Stimulated activated CD8-positive, alpha-beta memory T cell treated with anti-CD3 and anti-CD28 coated beads, Interleukin-7, amount 100 ng/mL, for 1 hour (primary cell): ENCODE measurements at places on chromosomes 13 and 19.

DNA sequence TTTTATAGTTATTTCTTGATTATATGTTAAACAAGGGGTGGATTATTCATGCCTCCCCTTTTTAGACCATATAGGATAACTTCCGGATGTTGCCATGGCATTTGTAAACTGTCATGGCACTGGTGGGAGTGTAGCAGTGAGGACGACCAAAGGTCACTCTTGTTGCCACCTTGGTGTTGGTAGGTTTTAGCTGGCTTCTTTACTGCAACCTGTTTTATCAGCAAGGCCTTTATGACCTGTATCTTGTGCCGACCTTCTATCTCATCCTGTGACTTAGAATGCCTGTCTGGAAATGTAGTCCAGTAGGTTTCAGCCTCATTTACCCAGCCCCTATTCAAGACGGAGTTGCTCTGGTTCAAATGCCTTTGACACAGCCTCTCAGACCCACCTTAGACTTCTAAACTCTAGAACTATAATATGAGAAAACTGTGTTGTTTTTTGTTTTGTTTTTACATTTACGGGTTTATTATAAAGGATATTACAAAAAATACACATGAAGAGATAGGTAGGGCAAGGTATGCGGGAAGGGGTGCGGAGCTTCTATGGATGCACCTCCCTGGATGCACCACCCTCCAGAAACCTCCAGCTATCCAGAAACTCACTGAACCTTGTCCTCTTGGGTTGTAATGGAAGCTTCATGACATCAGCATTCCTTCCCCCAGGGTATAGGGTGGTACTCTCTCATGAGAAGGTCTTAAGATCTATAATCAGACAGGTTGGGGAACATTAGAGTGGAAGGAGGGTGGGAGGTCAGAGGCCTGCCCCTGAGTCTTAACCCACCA, 15.8 kb upstream of the SPRYD7 start:
- DNase-seq, result no peak

- DNase-seq, result no peak
Measured at GRCh38 chr19:5372572-5373200, 32.1 kb upstream of the PTPRS start.

DNA sequence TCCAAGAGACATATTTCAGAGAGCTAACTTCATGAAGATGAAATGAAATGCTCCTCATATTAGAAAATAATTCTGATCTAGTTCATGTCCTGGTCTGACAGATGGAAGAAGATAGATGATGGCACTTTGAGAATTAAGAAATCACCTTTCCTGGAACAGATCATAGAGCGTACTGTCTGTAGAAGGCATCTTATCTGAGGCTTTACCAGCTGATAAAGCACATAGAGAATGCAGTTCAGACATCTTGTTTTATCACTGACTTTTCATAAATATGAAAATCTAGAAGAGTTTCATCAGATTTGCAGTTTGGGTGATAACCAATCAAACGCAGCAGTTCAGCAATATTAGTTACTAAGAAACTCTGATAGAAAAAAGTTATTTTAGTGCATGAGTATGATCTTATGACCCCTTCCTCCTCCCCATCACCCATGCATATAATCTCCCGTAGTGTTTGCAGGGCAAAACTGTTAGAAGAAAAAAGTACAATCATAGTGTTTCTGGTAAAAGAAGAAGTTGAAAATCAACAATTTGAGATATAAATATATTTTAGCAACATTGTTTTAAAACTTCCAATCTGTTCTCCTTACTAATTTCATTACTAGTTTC, 585.2 kb downstream of the PCDH9 start:
- no peak for DNase-seq

GRCh38 chr13:72290962-72291681, 424.1 kb upstream of the DACH1 start:
- DNase-seq, result no peak

DNA sequence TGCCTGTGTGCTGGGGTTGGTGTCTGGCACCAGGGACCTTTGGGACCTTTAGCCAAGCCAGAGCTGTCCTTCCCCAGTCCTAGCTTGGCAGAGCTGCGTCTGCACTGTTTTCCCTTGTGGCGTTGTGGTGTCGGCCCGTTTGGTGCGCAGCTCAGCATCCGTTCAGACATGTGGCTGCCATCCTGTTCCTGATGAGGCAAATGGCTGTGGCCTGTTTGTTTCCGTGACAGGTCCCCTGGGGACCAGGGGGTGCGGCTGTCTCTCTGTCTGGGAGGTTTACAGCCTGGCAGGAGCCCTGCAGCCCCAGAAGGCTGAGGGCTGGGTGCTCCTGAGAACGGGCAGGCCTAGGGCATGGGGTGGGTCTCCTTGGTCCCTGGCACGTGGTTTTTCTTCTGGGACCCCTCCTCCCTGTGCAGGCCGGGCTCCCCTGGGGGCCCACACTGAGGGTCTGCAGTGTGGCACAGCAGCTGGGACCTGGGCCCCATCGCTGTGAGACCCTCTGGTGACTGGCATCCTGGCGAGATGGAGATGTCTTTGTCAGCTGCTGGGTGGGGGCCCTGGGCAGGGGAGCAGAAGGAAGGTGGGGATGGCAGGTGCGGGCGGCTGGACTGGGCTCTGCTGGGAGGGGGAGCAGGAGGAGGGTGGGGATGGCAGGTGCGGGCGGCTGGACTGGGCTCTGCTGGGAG, 4.0 kb downstream of the SPPL2B start:
- no peak for DNase-seq

DNA sequence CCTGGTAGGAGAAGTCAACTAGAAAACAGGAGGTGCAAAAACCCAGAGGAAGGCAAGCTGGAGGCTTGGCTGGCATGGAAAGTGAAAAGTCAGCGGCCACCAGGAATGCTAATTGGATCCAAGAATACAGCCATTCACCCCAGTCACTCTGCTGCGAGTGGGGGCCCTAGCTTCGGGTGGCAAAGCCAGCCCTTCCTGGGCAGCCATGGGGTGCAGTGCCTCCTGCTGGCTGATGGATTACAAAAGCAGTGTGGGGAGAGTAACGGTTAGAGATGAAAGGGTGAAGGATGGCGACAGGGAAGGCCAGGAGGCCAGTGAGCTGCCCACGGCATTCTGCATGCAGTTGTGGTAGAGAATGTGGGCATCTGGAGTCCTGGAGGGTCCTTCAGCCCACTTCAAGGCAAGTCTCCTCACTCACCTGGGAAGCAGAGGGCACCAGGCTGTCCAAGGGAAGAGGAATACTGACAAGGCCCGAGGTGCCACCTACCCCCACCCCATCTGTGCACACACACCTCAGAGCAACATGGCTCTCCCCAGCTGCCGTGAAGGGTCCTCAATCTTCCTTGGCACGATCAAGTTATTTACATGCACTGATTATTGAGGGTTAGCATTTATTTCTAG, 20.3 kb upstream of the EPHX3 start:
- no peak for DNase-seq

GRCh38 chr13:48188131-48188530, 44.9 kb upstream of the ITM2B start:
- no peak for DNase-seq

DNA sequence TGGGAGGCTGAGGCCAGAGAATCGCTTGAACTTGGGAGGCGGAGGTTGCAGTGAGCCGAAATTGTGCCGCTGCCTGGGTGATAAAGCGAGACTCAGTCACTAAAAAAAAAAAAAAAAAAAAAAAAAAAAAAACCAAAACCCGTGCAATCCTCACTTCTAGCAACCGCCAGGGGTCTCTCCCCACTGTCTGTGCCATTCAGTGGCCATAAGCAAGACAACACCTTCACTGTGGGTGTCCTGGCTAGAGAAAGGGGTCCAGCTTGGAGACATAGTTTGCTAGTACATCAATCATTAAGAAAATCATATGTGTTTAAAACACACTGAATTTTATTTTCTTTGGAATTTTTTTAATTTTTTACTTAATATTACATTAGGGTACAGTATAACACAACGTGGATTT, 68.2 kb downstream of the RASL11A start:
- no peak for DNase-seq

DNA sequence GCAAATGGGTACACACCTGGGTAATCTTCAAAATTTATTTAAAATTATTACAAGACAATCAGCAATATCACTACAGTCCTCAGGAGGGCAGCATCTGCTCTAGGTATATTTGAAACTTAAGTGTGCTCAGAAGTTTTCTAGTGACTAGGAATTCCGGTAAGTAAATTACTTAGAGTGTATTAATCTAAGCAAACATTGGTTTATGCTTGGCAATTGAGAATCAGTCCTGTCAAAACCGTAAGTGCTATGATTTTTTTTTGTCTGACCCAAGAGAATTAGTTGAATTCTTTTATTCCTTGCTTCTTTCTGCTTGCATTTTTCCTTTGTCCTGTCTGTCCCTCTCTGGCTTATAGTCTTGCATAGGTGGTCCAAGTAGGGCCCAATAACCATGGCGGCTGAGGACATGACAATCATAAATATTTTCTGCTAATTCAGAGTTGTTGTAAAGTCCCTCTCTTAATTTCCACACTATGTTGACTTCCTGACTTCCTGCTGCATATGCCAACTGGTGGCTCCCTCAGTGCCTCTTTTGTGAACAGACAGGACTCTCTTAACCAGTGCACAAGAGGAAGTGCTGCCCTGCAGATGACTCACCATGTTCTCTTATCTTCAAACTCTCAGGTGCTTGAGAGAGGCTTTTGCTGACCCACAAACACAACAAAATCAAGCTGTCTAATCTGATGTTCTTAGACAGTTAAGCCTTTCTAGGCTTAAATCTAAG, 82.2 kb downstream of the SLAIN1 start:
- no peak for DNase-seq

GRCh38 chr19:42099336-42099925, 23.5 kb downstream of the ZNF574 start:
- DNase-seq, result no peak

DNA sequence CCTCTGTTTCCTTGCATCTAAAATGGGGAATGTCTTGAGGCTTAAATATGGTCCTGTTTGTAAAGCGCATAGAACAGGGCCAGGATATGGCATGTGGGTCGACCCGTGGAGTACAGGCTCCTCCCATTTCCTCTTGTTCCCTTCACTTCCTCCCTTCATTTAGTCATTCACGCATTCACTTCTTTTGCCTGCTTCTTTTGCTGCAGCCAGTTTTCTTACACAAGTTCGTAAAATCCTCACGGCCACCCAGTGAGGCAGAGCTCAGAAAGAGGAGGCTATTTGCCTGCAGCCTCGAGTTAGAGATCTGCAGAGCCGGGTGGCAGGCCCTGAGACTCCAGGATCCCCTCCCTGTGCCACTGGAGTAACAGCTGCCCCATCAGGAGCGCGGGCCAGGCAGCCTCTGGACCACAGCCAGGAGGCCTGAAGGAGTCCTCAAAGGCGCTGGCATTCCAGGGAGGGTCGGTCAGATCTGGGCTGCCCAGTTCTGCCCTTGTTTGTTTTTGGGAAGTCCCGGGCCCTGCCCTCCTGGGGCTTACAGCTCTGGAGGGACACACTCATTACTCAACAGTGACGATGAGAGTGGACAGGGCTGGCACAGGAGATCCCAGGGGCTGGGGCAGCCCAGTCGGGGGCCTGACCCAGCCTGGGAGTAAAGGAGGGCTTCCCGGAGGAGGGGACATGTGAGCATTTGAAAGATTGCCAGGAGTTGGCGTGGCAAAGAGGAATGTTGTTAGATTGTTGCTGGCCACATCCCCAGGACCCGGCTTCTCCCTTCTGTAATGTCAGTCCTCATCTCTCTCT, 4.6 kb downstream of the PPP5C start:
- DNase-seq, result no peak

DNA sequence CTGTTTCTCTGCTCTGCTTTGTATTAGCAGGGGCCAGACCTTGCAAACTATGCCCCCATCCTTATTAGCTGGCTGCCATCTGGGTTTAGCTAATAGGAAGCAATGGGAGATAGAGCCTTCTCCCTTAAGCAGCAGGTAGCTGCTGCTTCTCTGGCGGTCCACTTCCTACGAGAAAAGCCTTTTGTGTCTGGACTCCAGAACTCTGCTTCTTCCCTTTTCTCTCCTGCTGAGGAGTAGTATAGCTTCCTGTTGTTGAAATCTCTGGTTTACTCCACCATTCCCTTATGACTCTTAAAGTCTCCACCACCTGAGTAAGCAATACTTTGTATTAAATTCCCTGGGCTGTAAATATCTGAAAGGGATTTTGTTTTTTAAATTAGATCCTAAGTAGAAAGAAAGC, 147.1 kb downstream of the DNAJC15 start:
- no peak for DNase-seq

DNA sequence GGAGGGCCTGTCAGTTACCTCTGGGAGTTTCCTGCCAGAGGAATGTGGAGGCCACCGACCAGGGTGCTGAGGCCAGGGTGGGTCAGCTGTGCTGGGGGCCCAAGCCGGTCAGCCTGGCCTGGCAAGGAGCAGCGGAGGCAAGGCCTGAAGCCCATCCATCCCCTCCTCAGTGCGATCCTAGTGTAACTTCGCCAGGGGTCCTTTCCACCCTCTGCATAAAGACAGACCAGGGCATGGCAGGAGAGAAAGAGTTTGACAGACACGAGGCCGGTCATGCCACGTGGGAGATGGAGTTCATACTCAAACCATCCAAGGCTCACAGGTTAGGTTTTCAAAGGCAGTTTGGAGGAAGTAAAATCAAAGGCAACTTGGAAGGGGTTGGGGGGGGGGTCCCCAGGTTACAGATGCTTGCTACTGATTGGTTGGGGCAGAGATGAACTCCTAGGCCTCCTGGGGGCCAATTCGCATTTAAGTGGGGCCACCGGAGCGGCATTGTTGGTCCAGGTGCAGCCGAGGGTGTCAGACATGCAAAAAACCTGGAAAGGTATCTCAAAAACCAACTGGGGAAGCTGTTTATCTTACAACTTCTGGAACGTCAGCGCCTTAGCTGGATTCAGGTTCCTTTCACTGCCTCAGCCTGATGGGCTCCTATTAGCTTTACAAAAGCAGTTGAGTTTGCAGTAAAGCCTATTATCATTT, 36.8 kb upstream of the DPRX start:
- no peak for DNase-seq

GRCh38 chr19:56333506-56333905, 18.9 kb upstream of the ZSCAN5A start:
- no peak for DNase-seq

DNA sequence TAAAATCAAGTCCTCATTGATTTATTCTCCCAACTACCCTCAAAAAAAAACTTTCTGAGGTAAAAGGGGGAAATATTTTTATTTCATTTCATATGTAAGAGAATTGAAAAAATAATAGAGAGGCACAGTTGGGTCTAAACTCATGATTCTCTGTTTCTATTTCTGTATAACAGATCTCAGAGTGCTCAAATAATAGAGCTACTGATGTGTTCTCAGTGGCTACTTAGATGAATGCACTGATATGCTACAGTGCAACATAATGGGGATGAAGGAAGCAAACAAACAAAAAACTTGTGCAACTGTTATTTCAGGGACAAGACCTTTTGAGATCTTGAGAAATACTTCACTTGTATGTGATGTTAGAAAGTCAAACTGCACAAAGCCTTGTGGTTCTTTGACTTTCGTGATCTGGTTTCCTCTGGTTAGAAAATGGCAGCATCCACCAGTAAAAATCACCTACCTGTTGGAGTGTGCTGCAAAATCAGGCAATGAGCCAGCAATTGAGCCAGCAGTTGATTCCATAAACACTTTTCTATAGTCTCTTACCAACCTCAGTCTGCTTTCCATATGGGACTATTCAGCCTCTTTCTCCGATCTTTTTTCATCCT, 9.7 kb upstream of the DACH1 start:
- DNase-seq, result no peak

- peak; percentile 45 for DNase-seq
Measured at GRCh38 chr19:7799640-7800355, 30.2 kb upstream of the EVI5L start.
